ENCODE measurements at places on chromosomes 5 and 9.
A peak's percentile ranks its signal among the peaks of the same experiment; 100 is the strongest.

DNA sequence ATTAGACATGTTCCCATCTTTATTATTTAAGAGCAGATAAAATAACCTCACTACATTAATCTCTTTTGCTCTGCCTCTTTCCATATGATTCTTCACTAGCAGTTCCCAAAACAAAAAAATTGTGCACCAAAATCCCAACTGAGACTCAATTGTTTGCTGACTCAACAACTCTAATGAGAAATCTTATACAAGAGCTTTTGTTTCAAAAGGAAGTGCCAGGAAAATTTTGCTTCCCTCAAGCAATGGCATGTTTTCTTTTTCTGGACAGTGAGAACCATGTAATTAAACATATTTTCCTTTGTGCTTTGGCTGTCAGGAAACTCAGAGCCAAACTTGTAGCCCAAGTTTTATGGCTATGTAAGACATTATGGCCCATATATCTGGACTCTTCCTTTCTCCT is 62.0 kb downstream of the TMC1 start:
- no peak for DNase-seq

- no peak for DNase-seq
These were observed 1.6 kb upstream of the SMIM32 start for GRCh38 chr5:136194576-136194975.

- DNase-seq: peak; percentile 79
These were observed 22.6 kb upstream of the RAPGEF1 start for GRCh38 chr9:131762356-131762932.

GRCh38 chr5:61964201-61964600 is 341.8 kb upstream of the KIF2A start:
- no peak for DNase-seq

DNA sequence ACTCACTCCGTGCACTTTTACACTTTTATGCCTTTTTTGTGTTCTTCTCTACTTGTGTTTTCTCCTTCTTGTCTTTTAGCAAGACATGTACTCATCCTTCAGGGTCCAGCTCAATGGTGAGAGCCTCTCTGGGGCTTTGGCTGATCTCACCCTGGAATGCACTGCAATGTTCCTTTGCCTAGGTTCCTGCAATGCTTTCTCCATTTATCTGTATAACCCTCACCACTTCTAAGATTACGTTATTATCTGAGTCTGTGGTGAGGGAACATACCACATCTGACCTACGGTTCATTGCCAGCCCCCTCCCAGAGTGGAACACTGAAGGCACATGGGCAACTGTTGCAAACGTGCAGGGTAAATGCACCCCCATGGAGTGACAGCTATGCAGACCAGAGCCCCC is 47.3 kb downstream of the KCNIP1 start:
- no peak for DNase-seq

DNA sequence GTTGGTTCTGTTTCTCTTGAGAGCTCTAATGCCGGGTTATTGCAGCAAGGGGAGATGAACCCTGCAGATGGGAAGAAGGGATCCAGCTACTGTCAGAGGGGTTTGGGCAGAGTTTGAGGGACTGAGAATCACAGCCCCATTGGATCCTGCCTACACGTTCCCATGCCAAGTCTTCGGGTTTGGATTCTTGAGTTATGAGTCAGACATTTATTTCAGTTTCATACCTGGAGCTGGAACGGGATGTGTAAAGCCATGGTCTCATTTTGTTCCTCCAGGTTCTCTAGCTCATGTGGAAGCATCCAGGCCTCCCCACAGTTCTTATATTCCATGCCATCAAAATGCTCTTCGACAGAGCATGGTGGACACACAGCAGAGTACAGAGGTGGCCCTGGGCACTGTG is 275.4 kb upstream of the IRX4 start:
- no peak for DNase-seq

GRCh38 chr9:98795970-98796363 is 388 bp downstream of the ANKS6 start:
- no peak for DNase-seq

GRCh38 chr9:114869845-114870244 is 60.5 kb downstream of the TNFSF8 start:
- no peak for DNase-seq

DNA sequence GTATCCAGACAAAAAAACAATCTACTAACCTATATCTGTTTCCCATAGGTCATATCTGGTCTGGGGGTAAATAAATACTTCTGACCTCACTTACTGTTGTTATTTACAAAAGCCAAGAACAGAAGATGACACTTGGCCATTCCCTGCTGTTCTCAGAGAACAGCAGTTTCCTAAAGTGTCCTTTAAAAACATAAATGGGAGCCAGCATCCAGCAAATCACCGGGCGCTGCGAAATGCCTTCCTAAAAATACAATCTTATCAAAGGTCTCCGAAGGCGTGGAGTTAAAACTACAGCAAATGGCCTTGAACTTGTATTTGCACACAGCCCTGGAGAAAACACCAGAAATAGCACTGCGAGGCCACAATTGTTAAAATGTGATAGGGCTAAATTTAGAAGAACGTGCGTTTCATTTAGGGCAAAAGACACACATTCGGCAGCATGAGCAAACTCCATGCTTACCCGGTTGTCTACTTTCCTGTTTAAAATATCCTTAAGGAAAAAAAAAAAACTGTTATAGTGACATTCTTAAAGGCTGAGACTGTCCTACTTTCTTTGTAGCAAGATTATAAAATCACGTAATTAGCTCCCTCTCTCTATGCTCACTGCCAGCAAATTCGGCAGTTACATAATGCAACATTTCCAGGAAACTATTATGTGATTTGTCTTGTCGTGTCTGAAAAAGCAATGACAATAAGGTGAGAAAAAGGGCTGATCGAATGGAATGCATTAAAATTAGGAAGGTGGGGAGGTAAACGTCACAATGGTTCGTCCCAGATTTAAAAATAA is 1.5 kb downstream of the NFIL3 start:
- DNase-seq: no peak

DNA sequence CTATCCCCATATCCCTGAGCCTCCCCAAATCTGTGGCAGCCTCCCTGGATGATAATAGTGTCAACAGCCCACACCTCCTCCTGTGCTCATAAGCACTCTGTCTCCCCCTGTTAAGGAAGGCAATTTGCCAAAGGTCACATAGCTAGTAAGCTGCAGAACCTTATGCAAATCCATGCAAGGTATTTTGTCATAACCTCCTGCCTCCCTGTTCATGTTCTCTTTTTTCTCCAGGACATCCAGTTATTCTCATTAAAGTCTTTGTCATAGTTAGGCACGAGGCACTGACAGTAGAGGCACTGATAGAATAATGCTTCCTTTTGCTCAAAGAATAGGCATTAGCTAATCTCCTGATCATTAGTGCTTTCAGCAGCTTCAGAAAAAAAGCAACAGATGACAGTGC is 10.2 kb upstream of the AUH start:
- DNase-seq: no peak

GRCh38 chr5:79305706-79306105 is 69.8 kb downstream of the JMY start:
- no peak for DNase-seq

GRCh38 chr5:115150512-115150911 is 19.2 kb downstream of the TRIM36 start:
- no peak for DNase-seq

DNA sequence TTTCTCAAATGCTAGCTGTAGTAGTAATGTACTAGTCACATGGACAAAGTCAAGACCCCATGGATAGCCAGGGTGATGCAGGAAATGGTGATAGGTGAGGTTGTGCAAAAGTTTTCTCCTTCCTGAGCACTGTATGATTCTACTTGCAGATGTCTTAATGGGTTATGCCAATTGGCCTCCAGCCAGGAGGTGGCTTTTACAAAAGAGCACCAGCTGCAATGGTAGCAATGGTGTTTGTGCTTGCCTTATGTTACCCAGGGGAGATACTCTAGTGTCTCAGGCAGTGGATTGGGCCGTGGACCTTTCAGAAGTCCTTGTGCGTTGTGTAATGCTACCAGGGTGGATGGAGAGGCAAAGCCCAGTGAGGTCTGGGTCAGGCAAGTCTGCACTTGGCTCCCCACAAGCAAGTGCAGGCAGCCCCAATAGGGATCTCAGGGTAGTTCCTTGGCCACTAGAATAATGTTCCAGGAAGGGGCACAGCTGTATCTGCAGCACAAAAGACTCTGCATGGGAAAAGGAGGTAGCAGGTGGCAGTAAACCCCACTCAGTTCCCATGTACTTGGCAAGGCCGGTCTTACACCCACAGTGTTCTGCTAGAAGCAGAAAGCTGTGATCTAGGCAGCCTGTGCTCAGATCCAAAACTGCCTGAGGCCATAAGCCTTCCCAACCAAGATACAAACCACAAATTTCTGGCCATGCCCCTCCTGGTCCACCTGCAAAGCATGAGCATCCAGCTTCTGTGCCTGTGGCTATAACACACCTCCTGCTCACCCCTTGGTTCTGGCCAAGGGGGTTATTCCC is 46.4 kb upstream of the EDIL3 start:
- DNase-seq: no peak

DNA sequence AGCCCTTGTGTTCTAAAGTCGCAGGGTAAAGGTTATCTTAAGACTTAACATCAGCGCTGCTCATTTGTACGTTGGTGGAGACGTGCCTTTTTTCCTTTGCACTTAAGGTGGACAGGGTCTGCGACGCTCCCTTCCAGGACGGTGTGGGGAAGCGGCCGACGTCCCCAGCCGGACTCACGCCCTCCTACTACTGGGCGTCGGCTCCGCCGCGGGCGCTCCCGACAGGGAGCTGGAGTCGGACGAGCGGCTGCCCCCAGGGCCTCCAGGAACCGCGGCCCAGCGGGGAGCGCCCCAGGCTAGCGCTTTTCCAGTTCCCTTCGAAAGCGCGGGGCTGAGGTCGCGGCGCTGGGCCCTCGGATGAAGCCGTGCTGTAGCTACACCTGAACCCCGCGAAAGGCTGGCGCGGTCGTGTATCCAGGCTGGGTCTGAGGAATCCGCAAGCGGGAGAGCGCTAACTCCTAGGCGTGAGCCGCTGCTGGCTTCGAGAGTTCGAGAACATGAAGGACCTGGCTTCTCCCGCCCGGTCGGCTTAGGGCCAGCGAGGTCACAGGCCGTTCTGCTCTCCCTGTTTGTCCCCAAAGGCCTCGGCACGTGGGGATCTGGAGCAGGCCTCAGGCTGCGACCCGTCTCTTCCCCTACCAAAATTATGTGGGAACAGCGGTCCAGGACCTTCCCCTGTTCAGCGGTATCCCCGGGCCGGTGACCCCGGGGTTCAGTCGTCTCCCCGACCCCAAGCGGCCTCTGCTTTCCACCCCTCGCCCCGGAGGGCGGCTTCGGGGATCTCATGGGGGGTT is 3.8 kb upstream of the DMRT3 start:
- no peak for DNase-seq

- DNase-seq: no peak
These were observed 721 bp downstream of the PTGES start for GRCh38 chr9:129751841-129752801.

- DNase-seq: no peak
These were observed 30.9 kb upstream of the RGMB start for GRCh38 chr5:98742396-98743073.

DNA sequence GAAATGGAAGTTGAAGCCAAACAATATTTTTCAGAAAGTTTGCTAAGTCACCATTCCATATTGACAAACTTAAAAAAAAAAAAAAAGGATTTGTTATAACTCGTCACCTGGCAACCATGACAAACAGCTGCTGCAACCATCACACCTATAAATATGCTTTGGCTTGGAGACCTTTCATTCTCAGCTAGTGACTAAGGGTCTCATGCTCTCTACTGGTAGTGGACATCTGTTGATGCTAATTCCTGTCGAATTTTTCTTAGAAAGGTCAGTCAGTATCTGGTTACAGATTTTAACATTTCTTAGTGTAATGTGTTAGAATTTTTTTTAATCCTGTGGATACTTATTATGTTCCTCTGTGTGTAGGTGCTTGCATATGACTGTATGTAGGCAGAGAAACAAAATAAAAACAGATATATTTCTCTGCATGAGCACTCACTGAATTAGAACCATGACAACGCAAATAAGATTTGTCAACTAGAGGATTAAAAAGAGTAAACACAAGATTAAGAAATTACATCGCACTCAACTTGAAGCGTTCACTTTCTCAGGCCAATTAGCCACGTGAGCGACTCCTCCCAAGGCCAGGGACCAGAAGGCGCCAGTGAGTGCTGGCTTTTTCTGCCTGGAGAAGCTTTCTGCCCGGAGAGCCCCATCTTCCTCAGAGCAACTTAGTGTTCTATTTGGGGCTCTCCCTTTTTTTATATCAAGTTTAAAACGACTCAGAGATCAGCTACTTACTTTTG is 27.0 kb upstream of the ZNF622 start:
- no peak for DNase-seq

DNA sequence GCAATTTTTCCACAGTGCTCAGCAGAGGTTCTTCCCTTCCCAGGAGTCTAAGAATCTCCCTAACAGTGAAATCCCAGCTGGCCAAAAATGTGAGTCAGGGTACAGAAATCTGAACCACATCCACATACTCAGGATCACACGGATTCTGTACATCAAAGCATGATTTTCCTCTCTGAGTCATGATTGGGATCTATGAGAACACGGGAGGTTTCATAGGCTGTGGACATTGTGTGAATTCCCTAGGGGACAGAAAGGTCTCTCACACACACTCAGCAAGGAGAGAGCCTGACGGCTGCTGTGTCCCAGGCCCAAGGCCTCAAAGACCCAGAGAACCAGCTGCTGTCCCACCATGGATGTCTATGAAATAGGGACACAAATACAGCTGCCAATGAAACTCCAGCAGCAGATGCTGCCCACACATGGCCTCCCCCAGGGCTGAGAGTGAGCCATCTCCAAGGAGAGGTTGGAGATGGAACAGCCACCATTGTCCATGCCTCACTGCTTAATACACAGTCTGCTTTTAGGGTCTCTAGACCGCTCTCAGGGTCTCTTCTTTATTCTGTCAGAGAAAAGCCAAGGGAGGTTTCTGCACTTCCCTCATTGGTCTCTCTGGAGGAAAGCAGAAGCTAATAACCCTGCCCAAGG is 102.7 kb downstream of the ADAMTS12 start:
- no peak for DNase-seq

- DNase-seq: no peak
These were observed 16.4 kb downstream of the FCN2 start for GRCh38 chr9:134896834-134897583.

GRCh38 chr5:39314591-39314990 is 49.7 kb downstream of the C9 start:
- no peak for DNase-seq

DNA sequence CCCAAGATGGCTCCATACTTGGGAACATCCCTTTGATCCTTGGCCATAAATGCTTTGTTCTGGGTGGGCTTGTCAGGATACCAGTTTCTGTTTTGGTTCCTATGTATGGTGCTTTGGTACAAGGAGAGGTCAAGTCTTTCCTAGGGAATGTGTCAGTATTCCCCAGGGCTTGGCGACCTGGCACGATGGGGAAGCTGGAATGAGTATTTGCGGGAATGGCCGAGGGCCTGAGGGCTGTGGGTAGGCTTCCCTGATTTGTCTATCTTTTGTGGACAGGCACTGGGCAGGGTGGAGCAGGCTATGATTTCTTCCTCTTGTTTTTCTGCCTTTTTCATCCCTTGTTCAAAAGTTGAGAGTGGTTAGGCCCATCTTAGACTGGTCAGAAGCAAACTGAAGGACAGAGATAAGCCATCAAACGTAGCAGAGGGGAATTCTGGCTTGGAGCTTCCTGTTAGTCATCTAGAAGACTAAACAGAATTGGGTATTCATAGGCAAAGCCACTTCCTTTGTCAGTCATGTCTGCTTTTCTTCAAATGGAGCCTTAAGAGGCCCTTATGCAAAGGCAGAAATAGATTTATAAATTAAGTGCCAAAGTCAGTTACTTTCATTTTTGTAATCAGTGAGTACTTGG is 13.7 kb downstream of the DOCK2 start:
- no peak for DNase-seq

Data from activated B cell treated with CpG ODN at 0.5 μM for 24 hours (primary cell).